NCI-H446 treated with DMSO at 0.1 percent for 48 hours (cell line): ENCODE measurements at places on chromosomes 7 and 10.

GRCh38 chr10:48500771-48501170 lies 104.1 kb downstream of the ARHGAP22 start:
- no peak for DNase-seq

DNA sequence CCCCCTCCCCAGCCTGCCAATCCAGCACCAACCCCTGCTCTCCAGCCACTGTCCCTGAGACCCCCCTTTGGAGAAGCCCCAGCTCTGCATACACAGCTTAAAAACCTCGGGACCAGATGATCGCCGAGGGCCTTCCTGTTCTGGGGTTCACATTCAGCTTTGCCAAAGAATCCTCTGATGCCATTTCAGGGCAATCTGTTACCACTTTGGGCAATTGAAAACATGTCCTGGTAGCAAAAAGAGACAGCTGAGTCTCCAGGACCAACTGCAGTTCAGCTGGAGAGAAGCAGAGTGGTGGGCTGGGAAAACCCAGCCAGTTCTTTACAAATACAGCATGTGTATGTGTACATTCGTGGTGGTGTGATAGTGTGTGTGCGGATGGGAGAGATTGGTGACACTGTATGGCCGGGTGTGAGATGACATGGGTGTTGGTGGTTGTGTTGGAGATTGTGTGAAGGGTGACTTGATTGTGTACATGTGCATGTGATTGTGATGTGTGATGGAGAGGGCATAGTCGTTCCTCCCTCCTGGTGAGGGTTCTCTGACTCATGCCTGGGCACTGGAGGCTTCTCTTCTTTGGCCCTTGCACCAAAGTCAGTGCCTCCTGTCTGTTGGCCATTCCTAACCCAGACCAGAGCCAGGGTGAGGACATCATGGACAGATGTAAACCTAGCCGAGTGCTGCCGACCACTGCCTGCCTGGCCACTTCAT lies 48.5 kb upstream of the AQP1 start:
- no peak for DNase-seq

DNA sequence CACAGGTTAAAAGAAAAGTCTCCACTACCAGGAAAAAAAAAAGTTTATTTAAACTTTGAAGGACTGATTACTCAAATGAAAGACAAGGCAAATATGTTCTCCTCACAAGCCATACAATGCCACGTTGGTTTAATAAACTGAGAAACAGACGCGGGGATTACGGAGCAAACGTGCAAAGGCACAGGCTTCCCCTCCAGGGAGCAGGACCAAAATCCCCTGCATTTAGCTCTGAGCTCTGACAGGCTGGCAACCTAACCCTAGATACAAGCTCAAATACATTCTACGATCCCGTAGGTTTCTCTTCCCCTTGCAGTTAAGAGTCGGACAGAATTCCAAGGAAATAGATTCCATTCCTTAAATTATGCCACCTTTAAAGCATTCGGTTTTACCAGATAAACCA lies 7.7 kb upstream of the GRB10 start:
- no peak for DNase-seq

GRCh38 chr7:108132551-108133265 lies 2.5 kb upstream of the LAMB4 start:
- DNase-seq, result no peak

GRCh38 chr10:101752241-101752640 lies 23.7 kb downstream of the FGF8 start:
- DNase-seq, result no peak

- DNase-seq, result peak; percentile 66
These were observed 16.4 kb downstream of the LRRC4 start for GRCh38 chr7:128014811-128015210.

- no peak for DNase-seq
These were observed 372.2 kb downstream of the EXOC4 start for GRCh38 chr7:133625046-133625445.

DNA sequence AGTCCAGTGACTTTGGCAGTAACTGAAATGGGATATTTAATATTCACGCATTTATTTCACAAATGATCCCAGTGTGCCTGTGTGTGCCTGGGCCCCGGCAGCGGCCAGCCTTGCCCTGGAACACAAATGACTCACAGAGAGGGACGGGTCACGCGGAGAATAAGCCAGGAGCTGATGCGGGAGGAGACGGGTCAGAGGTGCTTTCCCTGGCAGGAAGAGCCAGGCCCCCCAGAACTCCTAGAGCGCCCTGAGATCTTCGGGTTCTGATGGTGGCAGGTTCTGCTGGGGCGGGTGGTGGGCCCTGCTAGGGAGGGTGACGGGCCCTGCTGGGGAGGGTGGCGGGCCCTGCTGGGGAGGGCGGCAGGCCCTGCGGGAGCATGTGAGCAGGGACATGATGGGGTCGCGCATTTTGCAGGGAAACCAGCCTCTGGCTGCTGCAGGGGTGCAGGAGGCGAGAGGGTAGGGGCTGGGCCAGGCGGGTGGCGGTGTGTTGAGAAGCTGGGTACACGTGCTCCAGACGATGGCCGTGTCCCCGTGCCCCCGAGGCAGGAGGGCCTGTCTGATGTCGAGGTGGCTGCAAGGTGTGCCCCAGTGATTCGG lies 84.2 kb upstream of the DIP2C start:
- no peak for DNase-seq

DNA sequence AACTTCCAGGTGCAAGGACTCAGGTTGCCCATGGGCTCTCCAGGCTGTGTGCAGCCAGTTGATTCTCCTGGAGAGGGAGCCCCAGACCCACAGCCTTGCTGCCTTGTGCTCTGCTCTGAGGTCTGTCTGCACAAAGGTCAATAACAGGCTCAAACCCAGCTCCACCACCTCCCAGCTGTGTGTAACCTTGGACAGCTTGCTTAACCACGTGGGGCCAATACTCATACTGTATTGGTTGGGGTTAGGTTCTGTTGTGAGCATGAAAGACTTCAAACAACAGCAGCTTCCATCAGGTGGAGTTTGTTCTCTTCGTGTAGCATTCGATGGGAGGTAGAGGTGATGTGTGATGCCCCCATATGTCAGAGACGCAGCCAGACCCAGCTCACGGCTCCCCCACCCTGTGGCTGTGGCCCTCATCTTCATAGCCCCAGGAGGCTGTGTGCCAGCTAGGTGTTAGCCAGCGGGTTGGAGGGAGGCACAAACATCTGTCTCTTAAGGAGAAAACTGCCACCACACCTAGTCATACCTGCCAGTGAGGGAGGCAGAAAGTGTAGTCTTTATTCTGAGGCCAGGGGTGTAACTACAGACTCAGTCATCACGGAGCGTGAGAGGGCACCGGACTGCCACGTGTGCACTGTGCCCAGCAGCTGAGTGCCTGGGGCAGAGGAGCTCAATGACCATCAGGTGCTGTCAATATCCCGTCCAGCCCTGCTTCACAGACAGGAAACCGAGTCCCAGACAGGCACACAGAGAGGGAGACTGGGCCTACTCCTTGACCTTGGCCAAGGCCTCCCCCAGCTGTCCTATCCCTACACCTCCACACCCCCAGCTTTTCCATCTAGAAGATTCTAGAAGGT lies 8.1 kb upstream of the POLD2 start:
- DNase-seq, result no peak

- peak; percentile 33 for DNase-seq
These were observed 555 bp downstream of the PHF14 start for GRCh38 chr7:10973942-10974911.

GRCh38 chr7:144821067-144821466 lies 14.8 kb downstream of the TPK1 start:
- DNase-seq, result no peak

GRCh38 chr7:158050978-158051651 lies 536.5 kb downstream of the PTPRN2 start:
- DNase-seq, result no peak

DNA sequence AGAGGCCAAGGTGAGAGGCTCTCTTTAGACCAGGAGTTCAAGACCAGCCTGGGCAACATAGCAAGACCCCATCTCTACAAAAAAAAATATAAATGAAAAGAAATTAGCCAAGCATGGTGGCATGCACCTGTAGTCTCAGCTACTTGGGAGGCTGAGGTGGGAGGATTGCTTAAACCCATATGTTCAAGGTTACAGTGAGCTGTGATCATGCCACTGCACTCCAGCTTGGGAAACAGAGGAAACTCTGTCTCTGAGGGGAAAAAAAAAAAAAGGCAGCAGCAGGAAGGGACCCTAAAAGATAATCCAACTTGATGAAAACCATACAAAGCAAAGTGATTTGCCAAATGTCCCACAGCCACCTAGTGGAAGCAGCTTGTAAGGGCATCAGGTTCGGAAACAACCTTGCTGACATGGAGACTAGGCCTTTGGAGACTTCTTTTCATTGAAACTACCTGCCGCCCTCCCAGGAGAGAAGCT lies 15.6 kb upstream of the PBLD start:
- no peak for DNase-seq

- no peak for DNase-seq
These were observed 98.2 kb downstream of the MAPK8 start for GRCh38 chr10:48404646-48405045.

GRCh38 chr7:17062151-17063044 lies 180.6 kb upstream of the AGR3 start:
- DNase-seq, result no peak

DNA sequence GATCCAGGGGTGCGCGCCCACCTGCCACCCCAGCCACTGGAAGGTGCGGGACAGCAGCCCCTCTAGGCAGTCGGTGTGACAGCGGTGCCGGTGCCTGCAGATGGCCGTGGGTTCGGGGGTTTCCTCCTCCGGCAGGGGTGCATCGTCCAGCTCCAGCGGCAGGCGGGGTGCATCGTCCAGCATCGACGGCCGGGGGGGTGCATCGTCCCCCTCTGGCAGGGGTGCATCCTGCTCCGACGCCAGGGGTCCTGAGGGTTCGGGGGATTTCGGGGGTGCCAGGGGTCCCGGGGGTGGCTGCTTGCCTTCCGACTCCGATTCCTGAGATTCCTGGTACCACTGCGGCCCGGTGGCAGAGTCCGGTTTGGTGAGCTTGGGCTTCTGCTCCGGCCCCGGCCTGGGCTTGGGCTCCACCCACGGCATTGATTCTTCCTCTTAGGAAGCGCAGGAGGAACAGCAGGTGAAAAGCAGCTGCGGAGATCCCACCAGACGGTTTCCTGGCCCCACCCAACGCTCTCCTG lies 90.2 kb upstream of the RAB18 start:
- no peak for DNase-seq

GRCh38 chr7:22469371-22470143 lies 30.4 kb downstream of the STEAP1B start:
- DNase-seq, result no peak

DNA sequence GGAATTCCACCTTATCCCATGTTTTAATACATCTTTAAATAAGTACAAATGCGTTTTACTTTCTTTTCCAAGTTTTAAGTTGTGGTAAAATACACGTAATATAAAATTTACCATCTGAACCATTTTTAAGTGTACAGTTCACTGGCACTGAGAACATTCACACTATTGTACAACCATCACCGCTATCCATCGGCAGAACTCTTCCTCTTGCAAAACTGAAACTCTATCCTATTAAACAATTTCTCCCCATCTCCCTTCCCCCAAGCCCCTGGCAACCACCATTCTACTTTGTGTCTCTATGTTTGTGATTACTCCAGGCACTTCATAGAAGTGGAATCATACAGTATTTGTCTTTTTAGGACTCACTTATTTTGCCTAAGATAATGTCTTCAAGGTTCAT lies 33.8 kb downstream of the HIP1 start:
- no peak for DNase-seq

GRCh38 chr7:36810489-36810888 lies 86.2 kb upstream of the AOAH start:
- DNase-seq, result no peak

DNA sequence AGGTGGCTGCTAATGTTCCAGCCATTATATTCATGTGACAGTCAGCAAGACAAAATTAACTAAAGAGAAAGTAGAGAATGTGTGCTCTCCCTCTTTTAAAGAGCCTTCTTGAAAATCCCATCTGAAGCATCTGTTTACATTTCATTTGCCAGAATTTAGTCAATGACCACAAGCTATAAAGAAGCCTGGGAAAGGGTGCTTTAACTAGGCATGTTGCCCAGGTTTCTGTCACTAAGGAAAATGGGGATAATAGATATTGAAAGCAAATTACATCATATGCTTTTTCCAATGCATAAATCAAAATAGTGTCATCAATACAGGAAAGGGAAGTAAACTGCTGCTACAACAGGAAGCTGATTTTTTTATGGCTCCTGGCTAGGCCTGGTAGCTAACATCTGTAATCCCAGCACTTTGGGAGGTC lies 67.7 kb downstream of the ELAPOR2 start:
- DNase-seq, result peak; percentile 56

- no peak for DNase-seq
These were observed 183.4 kb downstream of the PRKCQ start for GRCh38 chr10:6396652-6397051.

DNA sequence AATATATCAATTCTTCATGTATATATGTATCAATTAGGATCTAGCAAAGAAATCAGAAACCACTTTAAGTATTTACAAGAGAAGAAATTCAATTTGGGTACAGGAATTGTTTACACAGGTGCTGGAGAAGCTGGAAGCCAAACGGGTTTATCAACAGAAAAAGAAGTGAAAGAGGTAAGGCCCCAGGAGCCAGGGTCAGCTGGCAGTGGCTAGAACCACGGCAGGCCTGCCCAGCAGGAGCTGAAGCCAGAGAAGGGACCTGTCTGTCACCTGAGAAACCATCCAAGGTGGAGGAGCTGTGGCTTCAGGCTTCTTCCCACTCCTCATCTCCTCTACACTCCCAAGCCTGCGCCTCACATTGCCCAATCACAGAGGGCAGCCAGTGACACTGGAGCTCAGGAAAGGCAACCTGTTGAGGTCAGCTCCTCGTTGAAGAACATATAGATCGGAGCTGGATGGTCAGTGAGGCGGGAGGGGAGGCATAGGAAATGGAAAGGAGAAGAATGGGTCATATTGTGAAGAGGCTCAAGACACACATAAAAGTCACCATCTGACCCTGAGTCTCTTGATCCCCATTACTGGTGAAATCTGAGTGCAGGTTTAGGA lies 182.6 kb downstream of the REEP3 start:
- DNase-seq, result no peak

DNA sequence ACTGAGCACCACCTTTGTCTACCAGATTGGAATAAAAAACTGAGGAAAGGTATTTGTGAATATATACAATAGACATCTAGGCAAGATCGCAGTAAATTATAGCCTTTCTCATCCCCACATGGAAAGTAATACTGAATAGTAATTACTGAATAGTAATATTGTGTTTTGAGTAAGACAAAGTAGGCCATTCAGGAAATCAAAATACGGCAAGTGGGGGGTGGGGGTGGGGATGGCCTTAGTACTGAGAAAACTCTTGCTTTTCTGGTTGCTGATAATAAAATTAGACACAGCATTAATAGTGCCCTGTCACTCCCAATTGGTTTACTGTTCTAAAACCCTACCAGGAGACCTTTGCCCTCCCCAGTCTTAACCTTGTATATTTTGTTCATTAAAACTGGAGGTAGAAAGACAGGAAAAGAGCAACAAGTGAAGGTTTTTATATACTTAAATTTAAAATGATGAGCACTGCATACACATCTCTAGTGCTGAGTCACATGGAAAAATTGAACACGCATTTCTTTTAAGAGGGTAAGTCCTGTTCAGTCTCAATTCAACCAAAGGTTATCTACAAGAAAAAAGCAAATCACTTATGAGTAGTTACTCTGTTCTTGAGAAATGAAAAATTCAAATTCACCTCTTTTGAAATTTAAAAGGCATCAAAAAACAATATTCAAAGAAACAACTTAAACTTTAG lies 65.6 kb downstream of the IGF2BP3 start:
- DNase-seq, result no peak

- DNase-seq, result no peak
These were observed 5.7 kb upstream of the GOT1 start for GRCh38 chr10:99435986-99436638.
